ENCODE measurements at places on chromosomes 1 and 21.

DNA sequence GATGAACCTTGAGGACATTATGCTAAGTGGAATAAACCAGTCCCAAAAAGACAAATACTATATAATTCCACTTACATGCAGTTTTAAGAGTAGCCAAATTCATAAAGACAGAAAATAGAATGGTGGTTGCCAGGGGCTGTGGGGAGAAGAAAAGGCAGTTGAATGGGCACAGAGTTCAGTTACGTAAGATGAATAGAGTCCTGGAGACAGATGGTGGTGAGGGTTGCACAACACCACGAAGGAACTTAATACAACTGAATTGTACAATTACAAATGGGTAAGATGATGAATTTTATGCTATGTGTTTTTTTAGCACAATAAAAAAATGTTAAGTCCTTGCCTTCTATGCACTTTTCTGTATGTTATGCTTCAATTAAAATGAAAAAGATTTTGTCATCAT is 66.6 kb downstream of the CD34 start:
- H3K27me3 ChIP-seq: peaks cover 5% of the 10 kb centered on the region
- DNase-seq: no peak
- no peak overlapping the region for H3K4me3 ChIP-seq
- no peak overlapping the region for H3K27ac ChIP-seq
- no peaks in the 10 kb centered on the region for H3K36me3 ChIP-seq

DNA sequence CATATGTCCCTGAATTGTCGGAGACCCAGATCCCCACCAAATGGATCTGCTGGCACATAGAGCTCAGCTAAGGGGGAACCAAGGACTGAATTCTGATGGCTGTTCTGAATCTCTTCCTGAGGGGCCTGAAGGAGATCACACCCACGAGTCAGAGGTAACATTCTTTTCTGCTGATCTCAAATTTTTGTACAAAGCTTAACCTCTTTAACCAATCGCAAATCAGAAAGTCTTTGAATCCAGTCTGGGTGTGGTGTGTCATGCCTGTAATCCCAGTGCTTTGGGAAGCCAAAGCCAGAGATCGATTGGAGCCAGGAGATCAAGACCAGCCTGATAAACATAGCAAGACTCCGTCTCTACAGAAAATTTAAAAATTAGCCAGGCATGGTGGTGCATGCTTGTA is 62.8 kb upstream of the PRRC2C start:
- H3K27me3 ChIP-seq: no peaks in the 10 kb centered on the region
- H3K4me3 ChIP-seq: no peak overlapping the region
- DNase-seq: no peak
- H3K4me1 ChIP-seq: no peaks in the 10 kb centered on the region

GRCh38 chr1:61123326-61123725 is 41.0 kb downstream of the NFIA start:
- H3K27me3 ChIP-seq: no peaks in the 10 kb centered on the region
- H3K4me1 ChIP-seq: peaks cover 75% of the 10 kb centered on the region
- DNase-seq: no peak

DNA sequence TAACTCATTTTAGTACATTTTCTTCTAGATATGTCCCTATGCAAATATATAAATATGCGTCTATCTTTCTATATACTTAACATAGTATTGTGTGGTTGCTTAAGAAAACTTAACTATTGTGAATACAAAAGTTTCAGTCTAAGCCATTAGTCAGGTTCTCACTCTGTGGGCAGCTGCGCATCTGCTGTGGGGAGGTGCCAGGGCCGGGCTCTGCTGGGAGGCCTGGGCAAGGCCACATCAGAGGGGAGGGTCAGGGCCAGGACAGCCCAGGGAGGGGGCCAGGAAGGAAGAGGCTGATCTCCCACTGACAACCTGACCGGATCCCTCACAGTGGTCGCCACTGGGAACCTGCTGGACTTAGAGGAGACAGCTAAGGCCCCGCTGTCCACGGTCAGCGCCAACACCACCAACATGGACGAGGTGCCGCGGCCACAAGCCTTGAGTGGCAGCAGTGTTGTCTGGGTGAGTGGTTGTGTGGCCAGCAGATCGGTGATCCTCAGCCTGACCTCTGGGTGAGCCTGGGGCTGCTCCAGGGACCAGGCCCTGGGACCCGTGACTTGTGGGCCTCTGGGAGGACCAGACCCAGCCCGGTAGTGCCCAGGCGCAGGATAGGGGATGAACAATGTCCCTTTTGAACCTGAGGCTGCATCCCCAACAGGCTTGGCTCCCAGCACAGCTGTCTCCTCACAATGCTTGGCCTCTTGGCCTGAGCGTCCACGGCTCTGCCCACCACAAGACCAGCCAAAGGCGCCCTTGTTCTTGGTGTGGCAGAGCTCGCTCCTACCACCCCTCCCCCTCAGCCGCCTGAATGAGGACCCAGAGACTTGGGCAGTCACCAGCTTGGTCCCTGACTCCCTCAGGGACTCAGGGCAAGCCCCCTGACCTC is 20.2 kb downstream of the LDLRAP1 start:
- H3K4me1 ChIP-seq: peaks cover 2% of the 10 kb centered on the region
- no peak overlapping the region for H3K4me3 ChIP-seq
- no peak for DNase-seq
- H3K36me3 ChIP-seq: no peaks in the 10 kb centered on the region
- no peak overlapping the region for H3K27ac ChIP-seq
- H3K27me3 ChIP-seq: no peaks in the 10 kb centered on the region

DNA sequence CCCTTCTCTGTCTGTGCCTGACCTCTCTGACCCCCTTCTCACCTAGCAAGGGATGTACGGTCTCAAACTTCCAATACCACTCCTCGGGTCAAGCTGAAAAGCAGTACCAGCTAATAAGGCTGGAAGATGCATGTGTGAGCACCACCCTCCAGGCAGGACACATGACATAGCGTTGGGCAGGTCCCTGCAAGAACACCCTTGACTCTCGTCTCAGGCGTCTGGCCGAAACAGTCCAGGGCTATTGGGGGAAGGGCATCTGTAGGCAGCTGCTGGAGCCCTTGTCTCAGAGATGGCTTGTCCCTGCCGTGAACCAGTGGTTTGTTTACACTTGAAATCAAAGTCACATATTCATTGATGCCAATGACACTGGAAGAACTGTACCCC is 56.5 kb downstream of the CD46 start:
- no peak overlapping the region for H3K4me3 ChIP-seq
- no peak for DNase-seq
- no peaks in the 10 kb centered on the region for H3K36me3 ChIP-seq
- no peaks in the 10 kb centered on the region for H3K27me3 ChIP-seq

GRCh38 chr21:21996891-21997290 is 998.7 kb downstream of the NCAM2 start:
- no peak overlapping the region for H3K27ac ChIP-seq
- no peaks in the 10 kb centered on the region for H3K36me3 ChIP-seq
- no peak overlapping the region for H3K4me3 ChIP-seq
- H3K4me1 ChIP-seq: no peaks in the 10 kb centered on the region
- no peaks in the 10 kb centered on the region for H3K27me3 ChIP-seq

GRCh38 chr21:46363698-46364097 is 39.7 kb downstream of the PCNT start:
- no peak overlapping the region for H3K4me3 ChIP-seq
- H3K27me3 ChIP-seq: no peaks in the 10 kb centered on the region
- H3K4me1 ChIP-seq: no peaks in the 10 kb centered on the region
- H3K27ac ChIP-seq: no peak overlapping the region
- DNase-seq: no peak

GRCh38 chr1:40599926-40600325 is 65.6 kb downstream of the RIMS3 start:
- no peak overlapping the region for H3K27ac ChIP-seq
- H3K4me1 ChIP-seq: no peaks in the 10 kb centered on the region
- no peak for DNase-seq
- H3K36me3 ChIP-seq: no peaks in the 10 kb centered on the region
- H3K4me3 ChIP-seq: no peak overlapping the region
- no peaks in the 10 kb centered on the region for H3K27me3 ChIP-seq

Data from A673 (cell line).